ENCODE measurements at places on chromosomes 4 and X.

DNA sequence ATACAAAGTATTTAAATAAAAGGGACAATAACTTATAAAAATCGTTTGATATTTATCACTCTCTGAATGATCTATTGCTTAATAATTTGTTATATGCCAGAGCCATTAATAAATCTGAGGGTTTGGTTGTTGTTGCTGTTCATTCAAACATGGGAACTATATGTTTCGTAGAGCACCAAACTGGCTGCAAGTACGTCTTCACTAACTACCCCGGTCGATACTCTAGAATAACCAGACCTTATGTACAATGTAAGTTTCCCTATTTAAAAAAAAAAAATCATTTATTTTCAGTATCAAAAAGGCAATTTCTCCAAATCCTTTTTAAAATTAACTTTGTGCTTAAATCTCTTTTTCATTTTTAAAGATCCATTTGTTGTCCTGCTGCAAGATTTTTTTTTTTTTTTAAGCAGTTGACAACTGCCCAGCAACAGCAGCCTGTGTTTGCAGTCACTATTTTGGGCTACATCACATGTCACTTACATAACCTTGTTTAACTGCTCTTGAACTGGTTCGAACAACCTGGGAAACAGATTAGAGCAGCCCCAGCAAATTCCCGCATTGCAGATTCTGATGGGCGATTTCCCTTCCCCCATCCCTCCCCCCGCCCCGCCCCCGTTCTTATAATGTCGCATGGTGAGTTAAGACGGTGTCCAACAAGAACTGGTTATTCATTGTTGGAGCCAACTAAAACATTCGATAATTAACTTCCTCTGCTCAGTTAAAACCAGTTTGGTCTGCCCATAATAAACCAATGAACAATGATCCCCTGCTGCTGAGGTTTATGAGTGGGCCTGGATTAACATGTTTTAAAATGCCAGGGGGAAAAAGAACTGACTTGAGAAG is 238.9 kb downstream of the NR3C2 start:
- ATAC-seq: no peak

GRCh38 chr4:11632025-11632424 is 203.3 kb upstream of the HS3ST1 start:
- ATAC-seq: no peak

- no peak for ATAC-seq
Measured at GRCh38 chrX:42752730-42753129, 25.2 kb downstream of the PPP1R2C start.

DNA sequence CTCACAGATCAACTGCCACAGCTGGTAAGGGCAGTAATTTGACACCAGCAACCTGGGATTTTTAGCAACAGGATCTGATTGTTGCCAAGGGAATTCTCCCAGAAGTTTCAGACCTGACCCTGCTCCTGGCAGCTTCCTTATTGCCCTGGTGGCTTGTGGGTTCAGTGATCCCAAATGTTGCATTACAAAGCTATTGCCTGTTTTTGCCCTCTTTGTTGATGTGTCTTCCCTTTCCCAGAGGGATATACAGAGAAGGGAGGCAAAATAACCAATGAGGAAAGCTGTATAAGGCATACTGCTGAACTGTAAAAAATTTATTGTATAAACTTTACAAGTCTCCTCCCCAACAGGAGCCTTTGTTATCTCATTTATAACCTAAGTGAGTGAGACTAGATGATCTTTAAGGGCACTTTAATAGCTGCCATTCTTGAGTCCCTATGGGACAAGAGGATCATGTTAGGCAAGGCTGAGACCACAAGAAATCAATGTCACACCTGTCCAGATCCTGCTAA is 22.2 kb downstream of the VSIG4 start:
- ATAC-seq: no peak

GRCh38 chrX:37921758-37922157 is 74.4 kb upstream of the DYNLT3 start:
- ATAC-seq: no peak

DNA sequence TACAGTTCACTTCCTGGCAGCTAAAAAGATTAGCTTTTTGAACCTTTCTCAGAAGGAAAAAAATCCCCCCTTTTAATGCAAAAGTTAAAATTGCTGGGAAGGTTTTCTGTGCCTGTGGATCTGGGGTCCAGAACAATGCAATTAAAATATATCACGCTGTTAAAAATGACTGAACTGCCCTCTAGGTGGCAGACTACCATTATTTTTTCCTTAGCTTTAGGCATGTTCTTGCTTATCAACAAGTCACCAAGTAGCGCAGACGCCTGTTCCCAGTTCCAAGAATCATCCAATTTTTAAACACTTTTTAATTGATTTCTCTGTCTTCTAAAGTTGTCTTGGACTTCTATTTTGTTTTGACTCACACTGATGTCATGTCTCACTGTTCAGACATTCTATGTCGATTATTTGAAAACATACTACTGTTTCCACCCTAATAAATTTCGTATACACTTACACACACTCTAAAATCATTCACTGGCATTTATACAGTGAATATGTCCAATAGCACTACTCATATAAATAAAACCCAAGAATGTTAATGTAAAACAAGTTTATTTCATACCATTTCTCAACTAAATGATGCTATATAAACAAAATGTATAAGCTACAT is 661.6 kb downstream of the RAPGEF2 start:
- ATAC-seq: no peak

DNA sequence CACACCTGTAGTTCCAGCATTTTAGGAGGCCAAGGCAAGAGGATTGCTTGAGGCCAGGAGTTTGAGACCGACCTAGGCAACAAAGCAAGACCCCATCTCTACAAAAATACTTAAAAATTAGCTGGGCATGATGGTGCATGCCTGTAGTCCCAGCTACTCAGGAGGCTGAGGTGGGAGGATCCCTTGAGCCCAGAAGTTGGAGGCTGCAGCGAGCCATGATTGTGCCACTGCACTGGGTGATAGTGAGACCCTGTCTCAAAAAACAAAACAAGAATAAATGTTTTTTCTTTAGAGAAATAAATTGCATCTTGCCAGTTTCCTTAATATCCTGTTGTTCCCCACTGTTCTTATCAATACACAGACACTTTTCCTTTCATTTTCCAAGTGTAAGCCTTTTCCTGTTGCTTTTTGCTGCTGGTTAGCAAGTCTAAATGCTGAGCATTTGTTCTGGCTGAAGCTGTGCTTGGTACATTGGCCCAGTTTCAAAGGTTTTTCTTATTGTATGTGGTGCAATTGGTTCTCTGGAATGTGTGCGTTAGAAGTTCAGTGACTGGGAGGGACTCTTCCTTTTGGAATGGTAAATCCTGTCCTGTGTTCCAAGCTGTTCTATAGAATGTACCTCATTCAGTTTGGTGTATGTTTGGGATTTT is 98.2 kb downstream of the AFF1 start:
- no peak for ATAC-seq

DNA sequence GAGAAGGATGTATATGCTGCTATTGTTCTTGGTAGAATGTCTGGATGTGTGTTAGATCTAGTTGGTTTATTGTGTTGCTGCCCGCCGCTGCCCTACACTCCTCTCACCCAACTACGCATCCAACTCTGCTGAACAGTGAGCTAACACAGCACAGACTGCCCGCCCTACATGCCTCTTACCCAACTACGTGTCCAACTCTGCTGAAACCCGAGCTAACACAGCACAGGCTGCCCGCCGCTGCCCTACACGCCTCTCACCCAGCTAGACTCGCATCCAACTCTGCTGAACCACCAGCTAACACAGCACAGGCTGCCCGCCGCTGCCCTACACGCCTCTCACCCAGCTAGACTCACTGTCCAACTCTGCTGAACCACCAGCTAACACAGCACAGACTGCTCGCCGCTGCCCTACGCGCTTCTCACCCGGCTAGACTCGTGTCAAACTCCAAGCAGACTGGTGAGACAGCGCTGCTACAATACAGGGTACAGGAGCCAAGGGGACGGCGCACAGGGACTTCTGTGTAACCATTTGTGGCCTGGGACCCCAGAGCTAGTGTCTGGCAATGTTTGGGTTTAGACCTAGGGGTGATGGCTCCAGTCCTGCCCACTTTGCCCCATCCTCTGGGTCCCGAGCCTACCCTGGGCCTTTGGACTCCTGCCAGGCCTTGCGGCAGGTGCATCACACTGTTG is 11.6 kb upstream of the CTBP1 start:
- no peak for ATAC-seq

All from stimulated activated memory B cell treated with anti-CD40 and anti-IgM and Interleukin-4, amounts not matched to agents 10 μg/mL and 1 μg/mL and 100 μg/mL, for 72 hours (primary cell).